ENCODE measurements at places on chromosomes 6 and 20.

DNA sequence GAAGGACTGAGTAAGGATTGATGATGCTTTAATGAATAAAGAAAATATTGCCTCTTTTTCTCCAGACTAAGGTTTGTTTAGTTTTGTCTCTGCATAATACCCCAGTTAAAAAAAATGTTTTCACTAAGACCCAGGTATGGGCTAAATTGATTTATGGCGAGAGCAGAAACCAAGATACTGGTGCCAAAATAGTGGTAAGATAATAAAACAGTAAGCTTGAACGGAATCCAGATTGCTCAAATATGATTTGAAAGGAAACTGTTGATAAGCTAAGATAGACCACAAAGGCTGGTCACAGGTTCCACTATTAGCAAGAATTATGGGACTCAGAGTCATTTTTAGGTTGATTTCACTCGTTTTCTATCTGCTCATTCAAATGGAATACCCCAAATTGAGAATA lies 831.2 kb downstream of the EPHA7 start:
- DNase-seq = no peak

GRCh38 chr6:37024656-37025337 lies 19.3 kb downstream of the FGD2 start:
- DNase-seq = no peak

DNA sequence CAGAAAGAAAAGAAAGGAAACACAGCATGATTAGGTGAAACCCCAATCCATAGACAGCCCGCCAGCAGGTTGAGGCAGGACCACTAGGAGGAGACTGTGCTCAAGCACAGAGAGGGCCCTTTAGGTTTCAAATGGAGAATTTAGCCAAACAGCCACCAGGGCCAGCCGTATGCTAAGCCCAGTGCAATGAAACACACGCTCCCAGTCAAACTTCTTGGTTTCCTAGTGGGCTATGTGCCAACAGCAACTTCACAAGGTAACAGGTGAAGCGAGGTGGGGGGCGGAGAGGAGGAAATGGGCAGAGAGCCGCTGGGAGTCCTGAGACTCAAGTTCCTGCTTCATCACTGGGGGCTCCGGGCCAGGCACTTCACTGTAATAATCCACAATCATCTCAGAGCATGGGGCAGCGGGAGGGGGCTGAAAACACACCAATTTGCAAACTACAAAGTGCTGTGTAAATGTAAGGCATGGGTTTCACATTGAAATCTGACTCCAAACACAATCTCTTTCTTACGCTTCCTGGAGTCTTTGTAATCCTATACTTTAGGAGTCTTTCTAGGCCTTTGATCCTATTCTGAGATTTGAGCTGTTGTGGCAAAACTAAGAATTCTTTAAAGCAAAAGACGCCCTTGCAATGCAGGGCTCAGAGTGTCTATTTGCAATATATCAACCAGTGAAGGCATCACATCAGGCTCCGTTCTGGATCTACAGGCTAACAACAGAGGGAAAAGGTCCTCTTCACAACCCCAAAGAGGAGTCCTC lies 117.3 kb downstream of the OPRM1 start:
- DNase-seq = no peak

DNA sequence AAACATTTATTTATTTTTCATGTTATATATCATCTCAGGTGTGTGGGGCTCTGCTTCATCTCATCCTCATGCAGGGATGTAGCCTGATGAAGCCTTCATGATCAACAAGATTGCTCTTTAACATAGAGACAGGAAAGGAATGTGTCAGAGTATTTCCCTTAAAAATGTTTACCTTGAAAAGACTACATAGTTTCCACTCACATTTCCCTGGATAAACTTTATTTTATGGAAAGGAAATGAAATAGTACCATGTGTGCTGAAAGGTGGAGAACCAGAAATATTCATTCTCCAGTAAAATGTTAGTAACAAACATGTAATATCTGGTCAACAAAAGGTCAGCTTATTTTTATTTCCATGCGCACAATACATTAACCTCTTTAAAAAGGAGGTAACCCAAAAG lies 155.8 kb downstream of the GRM1 start:
- DNase-seq = no peak

GRCh38 chr6:109096208-109096607 lies 901 bp downstream of the CEP57L1 start:
- no peak for DNase-seq

GRCh38 chr6:125314009-125314581 lies 12.3 kb upstream of the HDDC2 start:
- peak; percentile 33 for DNase-seq

- no peak for DNase-seq
These were observed 158.4 kb downstream of the ANKRD60 start for GRCh38 chr20:58069796-58070663.

DNA sequence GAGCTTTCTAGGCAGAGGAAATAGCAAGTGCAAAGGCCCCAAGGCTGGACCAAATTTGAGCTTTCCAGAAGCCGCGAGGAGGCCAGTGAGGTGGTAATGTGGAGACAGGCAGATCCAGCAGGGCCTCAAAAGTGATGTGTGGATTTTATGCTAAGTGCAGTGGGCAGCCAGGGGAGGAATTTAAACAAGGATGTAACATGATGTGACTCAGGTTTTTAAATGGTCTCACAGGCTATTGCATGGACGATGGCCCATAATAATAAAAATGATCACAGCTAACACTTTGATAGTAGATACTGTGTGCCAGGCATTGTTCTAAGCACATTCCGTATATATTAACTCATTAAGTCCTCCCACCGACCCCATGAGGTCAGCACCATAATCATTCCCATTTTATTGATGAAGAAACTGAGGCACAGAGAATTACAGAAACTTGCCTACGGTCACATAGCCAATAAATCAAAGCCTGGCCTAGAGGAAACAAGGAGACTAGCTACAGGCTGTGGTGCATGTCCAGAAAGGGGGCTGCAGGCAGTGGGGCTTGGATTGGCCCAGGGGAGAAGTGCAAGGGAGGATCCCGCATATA lies 18.0 kb upstream of the PREX1 start:
- no peak for DNase-seq

DNA sequence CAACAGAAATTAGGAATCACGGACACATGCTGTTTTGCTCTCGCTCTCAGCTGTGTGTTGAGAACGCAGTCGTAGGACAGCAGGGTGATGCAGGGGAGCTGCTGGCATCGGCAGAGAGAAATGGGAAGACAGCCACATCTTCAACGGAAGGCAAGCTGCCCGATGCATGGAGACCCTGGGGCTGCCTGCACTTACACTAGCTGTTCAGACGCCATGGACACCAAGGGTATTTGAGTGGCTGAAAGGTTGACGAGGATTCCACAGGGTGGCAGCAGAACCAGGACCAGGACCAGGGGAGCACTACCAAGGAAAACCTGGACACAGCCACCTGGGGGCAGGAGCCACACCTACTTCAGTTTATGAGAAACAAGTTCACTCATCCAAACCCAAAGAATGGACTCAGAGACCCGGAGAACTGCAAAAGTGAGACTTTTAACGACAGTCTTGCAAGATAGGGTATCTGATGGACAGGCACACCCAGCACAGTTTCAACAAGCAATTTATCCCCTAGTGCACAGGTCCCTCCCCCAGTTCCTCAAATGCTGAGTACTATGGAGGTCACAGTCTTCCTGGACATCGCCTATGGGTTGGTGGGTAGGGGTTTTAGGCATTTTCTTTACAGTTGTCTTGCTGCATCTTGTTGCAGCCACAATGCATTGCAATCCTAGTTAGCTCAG lies 56.3 kb upstream of the ENTPD6 start:
- DNase-seq = no peak

- no peak for DNase-seq
These were observed 226.6 kb upstream of the RIN2 start for GRCh38 chr20:19531446-19531845.

DNA sequence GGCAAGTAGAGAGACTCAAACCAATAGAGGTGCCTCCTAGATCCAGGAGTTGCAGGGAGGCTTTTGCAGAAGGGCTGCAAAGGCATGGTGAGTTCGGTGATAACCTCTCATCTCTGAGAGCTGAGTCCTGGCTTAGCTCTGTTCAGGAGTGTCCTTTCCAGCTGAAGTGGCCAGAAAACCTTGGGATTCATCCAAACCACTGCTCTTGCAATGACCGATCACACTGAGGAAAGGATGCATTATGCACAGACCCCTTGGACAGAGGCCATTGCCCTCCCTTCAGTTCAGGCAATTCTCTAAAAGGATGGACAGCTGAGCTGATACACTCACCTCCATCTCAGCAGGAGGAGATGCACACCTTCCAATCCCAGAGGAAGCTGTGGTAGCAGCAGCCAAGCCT lies 158.8 kb upstream of the ENPP5 start:
- DNase-seq = no peak

DNA sequence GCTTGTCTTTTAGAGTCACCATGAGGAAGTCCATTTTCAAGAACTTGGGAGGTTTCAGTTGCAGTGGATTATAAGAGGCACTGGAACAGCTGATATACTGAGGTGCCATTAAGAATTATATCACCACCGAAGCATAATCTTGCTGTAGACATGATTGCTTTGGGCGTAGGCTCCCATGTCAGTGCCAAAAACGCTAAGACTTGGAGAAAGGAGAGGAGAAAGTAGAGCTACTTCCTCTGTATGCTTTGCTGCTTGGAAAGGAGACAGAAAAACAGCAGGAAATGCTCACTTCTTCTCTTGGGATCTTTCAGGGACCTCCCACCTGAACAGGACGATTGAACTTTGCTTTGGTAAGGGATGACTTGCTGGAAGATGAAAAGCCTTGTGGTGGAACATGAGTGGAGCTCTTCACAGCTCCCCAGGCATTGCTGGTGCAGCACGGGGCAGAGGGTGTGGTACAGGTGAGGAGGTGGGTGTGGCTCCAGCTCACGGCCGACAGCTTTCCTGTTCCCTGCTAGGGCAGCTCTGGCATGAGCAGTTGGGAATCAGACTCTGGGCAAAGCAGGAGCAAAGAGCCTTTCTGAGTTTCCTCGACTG lies 190.4 kb upstream of the JAG1 start:
- no peak for DNase-seq

DNA sequence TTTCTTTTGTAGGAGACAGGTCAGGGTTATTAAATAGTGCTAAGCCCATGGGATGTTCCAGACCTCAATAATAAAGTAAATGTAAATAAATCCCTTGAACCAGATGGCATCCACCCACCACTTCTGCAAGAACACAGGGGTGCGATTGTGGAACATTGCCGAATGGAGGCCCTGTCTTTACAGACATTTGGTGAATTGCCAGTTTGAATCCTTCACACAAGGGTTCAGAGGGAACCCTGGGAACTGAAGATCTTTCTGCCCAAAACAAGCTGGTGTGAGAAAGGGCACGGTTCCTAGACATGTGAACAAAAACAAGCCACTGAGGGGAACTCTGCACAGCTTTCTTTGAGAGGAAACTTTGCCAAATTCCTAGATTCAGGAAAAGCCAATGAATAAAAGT lies 30.2 kb upstream of the RNF8 start:
- DNase-seq = peak; percentile 88

DNA sequence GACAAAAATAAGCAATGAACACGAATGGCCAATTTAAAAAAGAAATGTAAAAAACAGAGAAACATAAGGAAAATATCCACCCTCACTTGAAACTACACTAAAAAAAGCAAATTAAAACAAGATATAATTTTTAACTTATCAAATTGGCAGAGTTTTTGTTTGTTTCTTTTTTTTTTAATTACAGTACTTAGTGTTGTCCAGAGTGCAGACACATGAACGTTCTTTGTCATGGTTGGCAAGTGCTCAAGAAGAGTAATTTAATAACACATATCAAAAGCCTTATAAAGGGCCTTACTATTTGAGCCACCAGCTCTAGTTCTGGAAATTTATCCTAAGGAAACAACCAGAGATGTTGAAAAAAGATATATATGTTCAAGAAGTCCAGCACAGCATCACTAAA lies 142.3 kb downstream of the ATXN1 start:
- no peak for DNase-seq

GRCh38 chr20:22794200-22794599 lies 209.8 kb upstream of the FOXA2 start:
- no peak for DNase-seq

GRCh38 chr6:13474360-13474759 lies 13.0 kb downstream of the GFOD1 start:
- DNase-seq = no peak

DNA sequence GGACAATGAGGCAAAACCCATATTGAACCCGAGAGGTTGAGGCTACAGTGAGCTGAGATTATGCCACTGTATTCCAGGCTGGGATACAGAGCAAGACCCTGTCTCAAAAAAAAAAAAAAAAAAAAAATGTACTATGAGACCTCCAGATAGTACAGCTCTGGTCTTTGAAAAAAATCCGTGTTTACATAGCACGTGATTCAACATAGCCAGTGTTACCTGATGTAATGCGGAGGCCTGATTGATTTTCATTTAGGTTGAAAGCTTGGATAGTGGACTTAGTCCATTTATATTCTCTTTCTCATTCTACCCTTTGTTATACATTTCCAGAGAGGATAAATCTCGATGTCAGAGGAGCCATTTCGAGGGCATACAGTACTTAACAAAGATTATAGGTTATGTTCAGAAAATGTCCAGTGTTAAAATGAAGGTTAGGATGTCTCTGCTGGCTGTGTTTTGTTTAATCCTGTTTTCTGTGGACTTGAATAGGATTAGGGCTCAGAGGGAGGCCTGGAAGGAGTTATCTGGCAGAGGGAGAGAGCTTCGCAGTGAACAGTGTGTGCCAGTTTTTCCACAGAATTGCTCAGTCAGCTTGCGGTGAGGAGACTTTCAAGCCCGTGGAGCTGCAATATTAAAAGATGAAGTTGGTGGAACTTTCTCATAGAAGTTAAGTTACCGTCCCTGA lies 33.9 kb upstream of the BCLAF1 start:
- no peak for DNase-seq

- no peak for DNase-seq
These were observed 1175.5 kb upstream of the ADGRB3 start for GRCh38 chr6:67459556-67459955.

- DNase-seq = no peak
These were observed 3.3 kb downstream of the HSP90AB1 start for GRCh38 chr6:44250067-44250717.

DNA sequence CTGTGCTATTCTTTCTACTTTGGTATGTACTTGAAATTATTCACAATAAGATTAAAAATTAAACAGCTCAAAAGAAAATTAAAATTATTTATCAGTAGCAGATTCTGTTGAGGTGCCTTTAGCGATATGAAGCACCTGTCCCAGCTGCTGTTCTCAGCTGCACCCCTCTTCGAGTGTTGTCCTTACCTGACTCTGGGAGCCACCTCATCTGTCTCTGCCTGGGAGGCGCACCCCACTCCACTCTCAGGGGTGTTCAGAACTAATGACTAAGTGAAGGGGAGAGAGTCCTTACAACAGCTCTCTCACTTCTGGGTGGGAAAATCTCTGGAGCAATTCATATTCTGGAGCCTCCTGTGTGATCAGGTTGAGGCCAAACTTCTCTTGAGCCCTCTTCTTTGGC lies 745.7 kb downstream of the RFPL4B start:
- no peak for DNase-seq

- DNase-seq = no peak
These were observed 34.0 kb upstream of the YWHAB start for GRCh38 chr20:44851545-44851944.

GRCh38 chr6:52566201-52566600 lies 10.7 kb downstream of the TRAM2 start:
- DNase-seq = no peak
